ENCODE measurements at places on chromosomes 12 and 14. TPM values are rescaled to one million over a fixed set of nuclear protein-coding genes. Genes with fewer than 3 reads are reported as not detected.

Gene ADGRD1
- total RNA-seq = 62.9 TPM

- DNase-seq = no peak
Measured at GRCh38 chr12:62660756-62661155, 194.1 kb downstream of the MON2 start.

DNA sequence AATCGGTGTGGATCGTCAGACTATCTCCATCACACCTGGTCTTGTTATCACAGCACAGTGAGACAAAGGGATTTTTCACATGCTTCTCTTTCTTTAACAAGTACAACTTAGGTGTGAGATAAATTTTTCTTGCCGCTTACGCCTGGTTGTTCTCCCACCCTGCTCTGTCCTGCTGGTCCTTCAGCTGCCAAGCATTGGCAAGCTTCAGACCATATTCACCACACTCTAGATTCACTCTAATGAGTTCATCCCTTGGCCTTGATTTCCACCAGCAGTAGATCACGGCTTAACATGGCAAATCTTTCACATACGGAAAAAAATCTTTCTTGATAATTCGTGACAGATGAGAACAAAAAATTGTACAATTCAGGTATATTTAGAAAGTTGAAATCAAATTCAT is 33.5 kb downstream of the RHOJ start:
- no peak for DNase-seq

Gene EXOC3L4
- 0.21 TPM for total RNA-seq

- DNase-seq = no peak
Measured at GRCh38 chr14:71388336-71388735, 481.1 kb downstream of the PCNX1 start.

- no peak for DNase-seq
Measured at GRCh38 chr14:52175982-52176502, 91.5 kb upstream of the PTGDR start.

- DNase-seq = no peak
Measured at GRCh38 chr14:30875788-30876053, 1.4 kb downstream of the COCH start.

GRCh38 chr12:44000309-44000952 is 164.6 kb downstream of the TMEM117 start:
- no peak for DNase-seq

Gene DDX54
- 31.1 TPM for total RNA-seq

- no peak for DNase-seq
Measured at GRCh38 chr14:92397150-92397952, 74.4 kb downstream of the SLC24A4 start.

- no peak for DNase-seq
Measured at GRCh38 chr14:48731260-48731659, 854.9 kb downstream of the RPS29 start.

DNA sequence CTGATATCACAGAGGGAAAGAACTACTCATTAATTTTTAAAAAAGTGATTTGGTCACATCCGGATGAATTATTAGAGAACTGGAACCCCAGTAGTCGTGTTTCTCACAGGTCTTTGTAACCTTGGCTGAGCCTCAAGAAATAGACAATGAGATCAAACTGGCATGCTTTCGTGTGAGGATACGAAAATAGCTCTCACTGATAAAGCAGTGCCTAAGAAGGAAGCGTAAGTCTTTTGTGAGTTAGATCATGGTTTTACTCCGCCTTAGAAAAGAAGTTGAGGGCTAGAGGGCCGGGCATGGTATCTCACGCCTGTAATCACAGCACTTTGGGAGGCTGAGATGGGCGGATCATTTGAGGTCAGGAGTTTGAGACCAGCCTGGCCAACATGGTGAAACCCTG is 33.8 kb upstream of the GALNT16 start:
- no peak for DNase-seq

Gene ANO4
- total RNA-seq = 0.50 TPM

DNA sequence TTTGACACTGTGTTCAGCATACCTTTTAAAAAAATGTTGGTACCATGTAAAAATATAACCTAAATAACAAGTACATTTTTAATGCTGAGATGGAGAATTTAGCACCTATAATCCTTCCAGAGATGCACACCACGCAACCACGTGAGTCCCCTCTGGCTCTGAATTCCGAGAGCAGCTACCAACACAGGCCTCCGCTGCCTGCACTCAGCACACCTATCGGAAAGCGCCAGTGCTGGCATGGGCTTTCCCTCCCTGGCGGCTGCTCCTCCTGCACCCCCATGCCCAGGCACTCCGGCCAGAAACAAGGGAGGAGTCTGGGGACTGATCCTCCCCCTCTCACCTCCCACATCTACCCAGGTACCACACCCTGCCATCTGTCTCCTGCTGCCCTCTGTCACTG is 47.0 kb downstream of the ITPK1 start:
- no peak for DNase-seq

Gene GPRC5D
- not detected for total RNA-seq

Gene PA2G4
- total RNA-seq = 105 TPM

Gene REM2
- not detected for total RNA-seq

- DNase-seq = no peak
Measured at GRCh38 chr12:45670346-45671065, 59.0 kb upstream of the ARID2 start.

Measured in heart left ventricle (tissue), 16 donors.